DMS79 (cell line): ENCODE measurements at places on chromosomes 6 and 20.

DNA sequence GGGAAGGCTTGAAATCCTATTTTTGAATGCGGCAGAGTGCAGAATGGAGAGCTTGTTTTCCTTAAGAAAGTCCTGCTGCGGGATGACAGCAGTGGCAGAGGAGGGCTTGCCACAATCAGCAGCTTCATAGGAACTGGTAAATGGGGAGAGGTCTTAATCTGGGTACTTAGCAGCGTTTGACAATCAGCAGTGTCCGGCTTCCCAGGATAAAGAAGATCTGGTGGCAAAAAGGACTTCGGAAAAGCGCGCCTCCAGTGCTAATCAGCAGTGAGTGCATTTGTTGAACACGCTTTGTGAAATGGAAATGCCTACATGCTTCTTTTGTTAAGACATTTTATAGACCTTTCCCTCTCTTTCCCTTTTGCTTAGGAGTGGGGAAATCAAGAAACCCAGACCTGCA, 735.7 kb downstream of the QKI start:
- DNase-seq: no peak

DNA sequence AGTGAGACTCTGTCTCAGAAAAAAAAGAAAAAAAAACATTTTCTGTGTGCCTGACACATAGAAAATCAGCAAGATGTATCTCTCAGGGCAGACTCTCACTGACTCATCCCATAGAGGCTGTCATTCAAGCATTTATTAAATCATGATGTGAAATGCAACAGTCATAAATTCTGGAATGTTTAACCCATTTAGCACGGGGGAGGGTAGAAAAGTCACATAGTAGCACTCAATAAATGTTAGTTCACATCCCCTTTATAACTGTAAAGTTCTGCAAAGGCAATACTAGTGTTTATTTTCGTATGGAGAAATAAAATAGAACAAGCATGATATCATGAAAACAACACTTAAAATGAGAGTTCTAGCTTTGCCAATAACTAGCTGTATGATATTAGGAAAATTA, 15.5 kb upstream of the CARMIL1 start:
- no peak for DNase-seq

DNA sequence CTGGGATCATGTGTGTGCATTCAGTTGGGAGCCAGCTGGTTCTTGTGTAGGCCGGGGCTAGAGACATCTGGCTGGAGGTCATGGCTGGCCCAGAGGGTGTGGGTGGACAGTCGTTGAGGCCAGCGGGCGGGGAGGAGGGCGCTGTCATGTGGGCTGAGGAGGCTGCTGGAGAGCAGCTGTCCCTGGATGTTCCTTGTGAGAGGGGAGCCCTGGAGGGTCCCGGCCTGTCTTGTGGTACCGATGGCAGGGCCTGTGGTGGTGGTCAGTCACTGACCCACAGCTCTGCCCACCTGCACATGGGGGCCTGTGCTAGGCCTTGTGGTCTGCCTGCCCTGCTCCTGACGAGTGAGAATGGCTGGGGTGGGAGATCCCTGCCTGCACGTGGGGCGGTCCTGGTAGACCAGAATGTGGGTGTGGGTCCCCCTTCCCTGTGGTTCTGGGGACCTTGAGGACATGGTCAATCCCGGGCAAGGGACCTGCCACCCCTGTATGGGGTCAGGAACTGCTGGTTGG, 1.9 kb upstream of the C20orf204 start:
- DNase-seq: no peak

- peak; percentile 14 for DNase-seq
Observed at GRCh38 chr6:155782320-155782731, 326.7 kb upstream of the NOX3 start.

DNA sequence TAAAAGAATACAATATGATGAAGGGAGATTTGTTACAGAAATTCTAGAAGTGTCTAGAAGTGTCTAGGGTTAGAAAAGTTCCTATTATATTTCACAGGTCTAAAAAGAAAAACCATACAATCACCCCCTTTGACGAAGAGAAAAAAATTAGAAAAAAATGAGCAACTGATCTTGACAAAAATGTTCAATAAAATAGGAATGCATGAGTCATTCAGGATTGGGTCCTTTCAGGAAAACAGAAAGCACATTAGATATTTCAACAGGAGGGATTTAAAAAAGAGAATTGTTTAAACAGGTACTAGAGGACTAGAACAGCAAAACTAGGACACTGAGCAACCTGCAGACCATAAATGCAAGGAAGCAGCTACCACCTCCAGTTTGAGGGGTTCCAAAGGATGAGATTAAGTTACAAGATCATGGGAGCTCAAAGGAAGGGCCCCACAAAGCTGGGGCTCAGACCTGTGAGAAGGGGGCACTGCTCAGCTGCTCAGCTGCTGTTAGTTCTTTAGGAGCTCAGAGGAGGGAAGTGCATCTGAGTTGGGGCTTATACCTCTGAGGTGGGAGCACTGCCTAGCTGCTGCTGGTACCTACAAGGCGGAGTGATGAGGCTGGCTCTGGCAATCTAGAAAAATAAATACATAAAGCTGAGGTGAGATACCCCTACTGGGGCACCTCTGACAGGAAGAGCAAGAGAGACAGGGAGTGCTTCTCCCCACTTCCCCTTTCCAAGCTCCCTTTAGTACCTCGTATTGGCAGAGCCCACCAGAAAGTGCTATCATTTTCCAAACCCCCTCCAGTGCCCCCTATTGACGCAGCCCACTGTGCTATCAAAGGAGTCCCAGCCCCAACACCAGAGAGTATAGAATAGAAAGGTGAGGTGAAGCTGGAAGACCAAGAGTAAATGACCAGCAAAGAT, 27.1 kb upstream of the BEND6 start:
- DNase-seq: no peak

GRCh38 chr20:57671072-57671391, 38.8 kb downstream of the PMEPA1 start:
- DNase-seq: no peak

DNA sequence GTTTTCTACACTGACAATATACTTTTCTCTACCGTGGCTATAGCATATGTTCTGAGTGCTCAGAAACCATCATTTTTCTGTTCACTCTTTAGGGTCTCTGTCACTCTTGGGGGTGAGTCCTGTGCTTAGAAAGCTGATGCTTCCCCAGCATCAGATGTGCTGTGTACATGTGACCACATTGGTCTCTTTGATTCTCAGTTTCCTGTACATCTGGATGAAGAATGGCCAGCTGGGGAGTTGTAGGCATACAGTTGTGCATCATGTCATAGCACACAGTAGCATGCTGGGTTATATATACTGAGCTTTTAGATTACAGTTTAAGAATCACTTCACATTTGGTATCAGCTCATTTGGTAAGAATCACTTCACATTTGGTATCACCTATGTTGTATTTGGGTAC, 238.6 kb upstream of the PREP start:
- DNase-seq: no peak

GRCh38 chr6:22614547-22614946, 45.2 kb downstream of the HDGFL1 start:
- DNase-seq: no peak

DNA sequence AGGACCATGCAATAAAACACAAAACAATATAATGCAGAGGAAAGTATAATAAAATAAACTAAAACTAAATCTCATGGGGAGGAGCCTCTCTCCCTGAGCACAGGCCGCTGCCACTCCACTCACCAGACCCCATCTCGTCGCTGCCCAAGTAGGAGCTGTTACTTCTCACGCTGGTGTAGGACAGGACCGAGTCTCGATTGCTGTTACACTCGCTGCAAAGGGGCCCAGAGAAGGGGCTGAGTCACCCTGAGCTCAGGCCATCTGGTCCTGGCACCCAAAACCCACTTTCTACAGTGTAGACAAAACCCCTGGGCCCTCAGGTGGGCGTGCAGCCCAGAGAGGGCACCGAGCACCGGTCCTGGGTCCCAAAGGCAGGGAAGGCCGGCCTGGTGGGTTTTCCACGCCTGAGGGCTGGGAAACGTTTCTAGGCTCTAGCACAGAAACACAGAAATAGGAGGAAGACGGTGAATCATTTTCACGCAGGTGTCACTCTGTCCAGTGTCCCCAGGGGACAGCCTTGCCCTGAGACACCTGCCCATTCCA, 183.4 kb downstream of the PREX1 start:
- DNase-seq: no peak

GRCh38 chr6:79170959-79171358, 63.5 kb downstream of the HMGN3 start:
- no peak for DNase-seq

DNA sequence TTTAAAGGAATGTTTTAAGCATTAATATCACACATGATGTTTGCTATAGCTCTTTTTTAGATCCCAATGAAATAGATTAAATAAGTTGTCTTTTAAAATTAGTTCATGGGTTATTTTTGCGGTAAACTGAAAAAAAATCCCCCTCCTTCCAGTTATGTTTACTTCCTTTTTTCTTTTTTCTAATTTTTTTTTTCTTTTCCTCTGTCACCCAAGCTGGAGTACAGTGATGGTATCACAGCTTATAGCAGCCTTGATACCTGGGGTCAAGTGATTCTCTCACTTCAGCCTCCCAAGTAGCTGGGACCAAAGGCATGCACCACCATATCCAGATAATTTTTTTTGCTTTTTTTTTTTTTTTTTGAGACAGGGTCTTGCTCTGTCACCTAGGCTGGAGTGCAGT, 17.8 kb upstream of the SCAF8 start:
- DNase-seq: no peak

- DNase-seq: no peak
Observed at GRCh38 chr6:150143516-150144293, 861 bp downstream of the PPP1R14C start.

DNA sequence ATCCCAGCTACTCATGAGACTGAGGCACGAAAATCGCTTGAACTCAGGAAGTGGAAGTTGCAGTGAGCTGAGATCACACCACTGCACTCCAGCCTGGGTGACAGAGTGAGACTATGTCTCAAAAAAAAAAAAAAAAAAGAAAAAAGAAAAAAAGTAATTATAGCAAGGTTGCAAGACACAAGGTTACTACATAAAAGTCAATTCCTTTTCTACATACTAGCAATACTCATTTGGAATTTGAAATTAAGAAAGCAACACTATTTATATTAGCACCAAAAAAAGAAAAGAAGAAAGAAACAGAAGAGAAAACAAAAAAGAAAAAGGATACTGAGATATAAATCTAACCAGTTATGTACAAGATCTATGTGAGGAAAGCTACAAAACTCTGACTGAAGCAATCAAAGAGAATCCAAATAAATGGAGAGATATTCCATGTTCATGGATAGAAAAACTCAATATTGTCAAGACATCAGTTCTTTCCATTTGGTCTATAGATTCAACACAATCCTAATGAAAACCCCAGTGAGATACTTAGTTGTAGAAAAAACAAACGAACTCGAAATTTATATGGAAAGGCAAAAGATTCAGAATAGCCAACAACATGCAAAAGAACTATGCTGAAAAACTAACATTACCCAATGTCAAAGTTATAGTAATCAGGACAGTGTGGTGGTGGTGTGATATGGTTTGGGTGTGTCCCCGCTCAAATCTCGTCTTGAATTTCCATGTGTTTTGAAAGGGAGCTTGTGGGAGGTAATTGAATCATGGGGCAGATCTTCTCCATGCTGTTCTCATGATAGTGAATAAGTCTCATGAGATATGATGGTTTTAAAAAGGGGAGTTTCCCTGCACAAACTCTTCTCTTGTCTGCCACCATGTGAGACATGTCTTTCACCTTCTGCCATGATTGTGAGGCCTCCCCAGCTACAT, 73.3 kb downstream of the GPX5 start:
- DNase-seq: no peak
